ENCODE measurements at places on chromosomes 3 and 15.

DNA sequence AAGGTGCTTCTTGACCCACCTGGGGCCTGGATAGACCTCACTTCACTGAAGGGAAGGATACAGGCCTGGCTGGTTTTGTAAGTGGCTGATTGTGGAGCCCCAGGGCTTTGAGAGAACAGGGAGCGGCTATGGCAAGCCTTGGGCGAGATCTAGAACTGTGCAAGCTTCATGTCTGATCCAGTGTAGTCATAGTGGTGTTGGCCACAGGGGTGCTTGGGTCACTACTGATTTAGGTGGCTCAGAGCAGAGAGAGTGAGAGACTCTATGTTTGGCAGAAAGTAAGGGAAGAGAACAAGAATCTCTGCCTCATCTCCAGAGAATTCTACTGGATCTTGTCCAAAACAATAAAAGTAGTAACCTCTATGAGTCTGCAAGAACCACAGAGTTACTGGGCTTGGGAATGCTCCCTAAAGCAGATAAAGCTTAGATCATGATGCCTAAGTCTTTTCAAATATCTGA lies 394.2 kb upstream of the EPHA3 start:
- no peak for DNase-seq

DNA sequence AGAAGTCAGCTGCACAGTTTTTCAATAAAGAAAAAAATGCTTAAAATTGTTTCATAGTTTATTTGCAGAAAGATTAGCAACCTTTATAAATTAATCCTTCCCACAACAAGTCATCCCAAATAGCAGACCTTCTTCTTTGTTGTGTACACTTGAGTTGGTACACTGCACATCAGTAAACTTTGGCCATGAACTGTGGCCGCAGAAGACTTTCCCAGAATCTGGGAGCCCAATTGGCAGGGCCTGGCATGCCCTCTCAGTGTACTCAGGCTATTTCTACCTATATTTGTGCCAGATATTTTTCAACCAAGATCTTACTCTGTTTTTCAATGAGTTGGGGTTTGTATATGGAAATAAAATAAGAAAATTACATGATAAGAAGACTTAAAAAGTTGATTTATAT lies 133.1 kb downstream of the DIPK2A start:
- DNase-seq, result no peak

DNA sequence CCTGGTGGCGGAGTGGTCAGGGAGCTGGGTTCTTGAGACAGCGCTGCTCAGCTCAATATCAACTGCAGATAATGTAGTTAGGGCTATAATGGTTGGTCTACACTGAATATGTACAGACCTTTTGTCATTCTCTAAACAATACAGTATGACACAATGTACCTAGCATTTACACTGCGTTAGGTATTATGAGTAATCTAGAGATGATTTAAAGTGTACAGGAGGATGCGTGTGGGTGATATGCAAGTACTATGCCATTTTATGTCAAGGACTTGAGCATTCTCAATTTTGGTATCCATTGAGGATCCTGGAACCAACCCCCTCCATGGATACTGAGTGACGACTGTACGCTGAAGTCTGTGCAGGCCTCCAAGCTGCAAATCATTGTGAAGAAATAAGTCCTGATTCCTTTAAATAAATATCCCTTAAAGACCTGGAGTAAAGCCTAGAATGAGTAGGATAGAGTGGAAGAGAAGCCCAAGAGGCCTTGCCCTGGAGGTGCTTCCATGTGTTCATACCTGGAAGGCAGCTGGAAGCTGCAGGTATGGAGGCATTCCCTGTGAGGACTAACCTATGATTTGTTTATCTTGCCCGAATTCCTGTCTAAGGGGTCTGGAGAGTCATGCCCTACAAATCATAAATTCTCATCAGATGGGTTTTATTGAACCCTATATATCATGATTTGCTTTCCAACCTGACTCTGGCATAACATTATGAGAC lies 15.7 kb upstream of the RTP1 start:
- no peak for DNase-seq

DNA sequence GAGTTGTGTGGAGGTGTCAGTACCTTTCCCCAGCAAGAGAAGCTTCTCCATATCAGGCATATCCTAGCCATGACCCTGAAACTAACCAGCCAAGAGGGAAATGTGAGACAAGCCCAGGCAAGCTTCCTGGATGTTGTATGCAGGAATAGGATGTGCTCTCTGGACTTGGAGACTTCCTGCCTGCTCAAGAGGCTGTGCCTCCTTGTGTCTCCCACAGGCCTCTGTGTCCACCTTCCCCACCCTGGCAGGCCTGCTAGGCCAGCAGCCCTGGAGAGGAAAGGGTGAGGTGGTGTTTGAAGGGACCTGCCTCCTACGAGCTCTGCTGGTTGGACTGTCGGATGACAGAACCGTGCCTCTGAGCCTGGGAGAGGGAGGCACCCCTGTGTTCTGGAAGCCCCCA lies 2.1 kb upstream of the DYNLT2B start:
- DNase-seq, result peak; percentile 63

DNA sequence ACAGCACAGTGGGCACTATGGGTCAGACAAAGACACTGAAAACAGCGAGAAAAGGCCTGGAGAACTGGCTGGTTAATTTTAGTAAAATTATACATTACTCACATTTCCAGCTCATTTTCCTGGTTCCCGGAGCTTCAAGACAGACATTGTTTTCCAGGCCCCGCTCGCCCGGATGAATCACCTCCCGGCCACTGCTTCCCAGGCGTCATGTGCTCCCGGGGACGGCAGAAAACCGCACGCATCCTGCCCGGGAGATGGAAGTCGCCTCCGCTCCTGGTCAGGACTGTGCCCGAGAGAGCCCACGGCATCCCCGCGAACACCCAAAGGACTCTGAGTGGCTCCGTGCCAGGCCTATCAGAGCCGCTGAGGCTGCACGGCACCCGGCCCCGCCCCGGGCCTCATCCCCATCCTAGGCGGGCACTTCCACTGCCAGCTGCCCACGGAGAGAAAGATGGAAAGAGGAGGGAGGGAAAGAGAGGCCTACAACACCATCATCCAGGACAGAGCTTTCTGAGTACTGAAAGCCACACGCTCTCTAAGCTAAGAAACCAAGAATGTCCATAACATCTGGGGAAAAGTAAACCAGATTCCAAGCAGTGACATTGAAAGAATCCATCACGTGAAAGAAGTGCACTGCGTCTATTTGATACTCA lies 75.1 kb downstream of the VGLL4 start:
- DNase-seq, result no peak

DNA sequence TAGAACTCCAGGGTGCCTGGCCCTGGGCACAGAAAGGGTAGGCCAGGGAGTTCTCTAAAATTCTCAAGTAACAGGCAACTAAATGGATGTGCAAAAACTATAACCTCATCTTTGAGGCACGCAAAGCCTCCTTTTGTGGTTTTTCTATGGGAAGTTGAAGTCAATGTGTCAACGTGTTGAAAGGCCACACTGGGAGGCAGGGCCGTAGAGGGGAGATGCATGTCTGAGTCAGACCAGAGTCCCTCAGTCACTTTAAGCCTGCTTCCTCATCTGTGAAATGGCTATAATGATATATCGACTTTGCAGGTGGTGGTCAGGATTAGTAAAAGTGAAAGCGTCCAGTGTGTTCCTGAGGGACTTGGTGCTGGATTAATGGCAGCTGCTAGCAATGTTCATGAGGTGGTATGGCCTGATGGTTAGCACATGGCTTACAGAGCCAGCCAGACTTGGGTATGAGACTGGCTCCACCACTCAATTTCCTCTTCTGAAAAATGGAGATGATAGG lies 17.0 kb downstream of the TGM5 start:
- DNase-seq, result no peak

- no peak for DNase-seq
Measured at GRCh38 chr3:8538913-8539312, 37.3 kb downstream of the LMCD1 start.

- DNase-seq, result no peak
Measured at GRCh38 chr3:147640781-147641180, 231.6 kb downstream of the ZIC1 start.

- DNase-seq, result no peak
Measured at GRCh38 chr3:37535526-37536432, 325.9 kb upstream of the CTDSPL start.

DNA sequence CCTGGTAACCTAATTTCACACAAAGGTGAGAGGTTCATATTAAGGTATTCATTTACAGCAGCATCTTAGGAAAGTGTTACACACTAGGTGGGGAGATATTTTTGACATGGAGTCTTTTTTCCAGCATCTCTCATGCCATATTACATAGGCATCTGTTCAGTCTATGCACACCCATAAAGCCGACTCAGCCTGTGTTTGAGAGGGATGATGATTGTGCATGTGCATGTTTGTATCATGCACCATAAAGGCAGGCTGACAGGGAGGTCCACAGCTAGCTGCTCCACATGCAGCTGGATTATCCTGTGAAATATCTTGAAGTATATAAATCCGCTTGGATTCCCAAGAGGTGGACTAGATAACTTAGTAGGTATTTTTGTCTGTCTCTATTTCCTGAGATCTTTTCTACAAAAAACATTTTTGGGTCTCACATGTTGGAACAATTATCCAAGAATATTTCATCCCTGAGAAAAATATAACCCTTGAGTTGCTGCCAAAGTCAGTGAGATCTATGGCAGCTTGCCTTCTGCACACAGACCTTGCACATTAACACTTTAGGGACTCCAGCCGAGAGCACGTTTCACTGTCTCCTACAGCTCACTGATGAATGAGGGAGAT lies 288.4 kb upstream of the DPH6 start:
- DNase-seq, result no peak

DNA sequence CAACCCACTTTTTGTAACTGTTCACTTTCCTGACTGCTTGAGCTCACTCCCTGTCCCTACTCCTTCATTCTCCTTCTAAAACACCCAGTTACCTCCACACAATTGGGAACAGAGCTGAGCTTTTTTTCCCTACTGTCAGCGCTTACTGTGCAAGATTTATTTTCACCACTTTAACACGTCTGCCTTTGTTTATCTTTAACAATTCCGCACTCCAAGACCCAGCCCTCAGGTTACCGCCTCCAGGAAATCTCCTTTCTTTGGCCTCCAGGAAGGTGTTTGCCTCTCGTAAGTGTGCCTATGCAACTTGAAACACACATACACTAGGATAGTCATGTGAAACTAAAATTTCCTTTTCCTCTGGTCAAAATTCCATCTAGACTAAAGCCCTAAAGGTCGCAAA lies 271.9 kb upstream of the TPRG1 start:
- no peak for DNase-seq

DNA sequence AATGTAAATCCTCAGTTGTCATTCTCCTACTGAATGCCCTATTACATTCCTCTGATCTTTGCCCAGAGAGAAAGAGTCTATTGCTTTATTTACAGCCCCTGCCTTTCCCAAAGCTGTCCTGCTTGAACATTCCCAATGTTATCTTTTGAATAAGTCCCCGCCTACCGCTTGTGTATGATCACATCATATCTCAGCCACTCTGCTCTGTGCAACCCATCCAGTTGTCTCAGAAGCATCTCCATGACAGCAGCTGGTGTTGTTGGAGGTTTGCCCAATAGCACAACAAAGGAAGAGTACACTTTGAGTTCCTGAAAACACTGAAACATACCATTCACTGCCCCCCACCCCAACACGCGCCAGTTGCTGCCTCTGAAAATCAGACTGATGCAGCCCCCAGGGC lies 22.0 kb upstream of the FAM3D start:
- no peak for DNase-seq

GRCh38 chr15:42239528-42240182 lies 31.6 kb upstream of the VPS39 start:
- DNase-seq, result no peak

DNA sequence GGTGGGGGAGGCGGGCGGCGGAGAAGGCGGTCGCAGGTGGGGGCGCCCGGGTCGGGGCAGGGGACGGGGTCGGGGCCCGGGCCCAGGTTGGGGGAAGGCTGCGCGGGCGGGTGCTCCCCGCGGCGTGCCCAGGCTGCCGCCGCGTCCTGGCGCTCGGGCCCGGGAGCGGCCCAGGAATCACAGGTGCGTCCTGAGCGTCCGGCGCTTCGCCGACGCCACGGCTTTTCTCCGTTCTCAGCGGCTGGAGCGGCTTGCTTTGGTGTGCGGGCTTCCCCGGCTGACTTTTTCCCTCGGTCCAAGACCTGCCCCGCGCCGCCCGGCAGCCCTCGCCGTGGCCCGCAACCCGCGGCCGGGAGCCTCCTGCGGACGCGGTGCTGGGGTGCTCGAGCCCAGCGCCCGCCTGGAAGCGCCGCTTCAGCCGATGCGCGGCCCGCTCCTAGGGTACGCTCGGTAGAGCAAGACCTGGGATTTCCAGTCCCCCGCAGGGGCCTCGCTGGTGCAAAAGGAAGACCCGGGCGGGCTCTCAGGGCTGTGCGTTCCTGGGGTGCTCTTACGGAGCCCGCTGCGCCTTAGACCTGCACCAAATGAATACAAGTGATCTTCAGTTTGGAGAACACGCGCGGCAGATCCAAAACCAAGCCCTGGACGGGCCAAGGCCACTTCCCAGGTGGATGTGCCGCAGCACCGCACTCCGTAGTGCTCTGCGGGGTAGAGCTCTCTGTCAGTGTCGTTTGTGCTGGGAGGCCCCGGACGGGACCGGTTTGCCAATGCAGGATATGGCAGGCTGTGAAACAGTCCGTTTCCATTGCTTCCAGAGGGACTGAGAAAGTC lies 639 bp downstream of the NIPA1 start:
- DNase-seq, result peak; percentile 48

GRCh38 chr15:101521591-101521990 lies 32.1 kb upstream of the PCSK6 start:
- DNase-seq, result no peak

GRCh38 chr3:21170964-21171363 lies 580.0 kb downstream of the ZNF385D start:
- peak; percentile 34 for DNase-seq

GRCh38 chr3:87132801-87133200 lies 94.3 kb upstream of the CHMP2B start:
- DNase-seq, result no peak

DNA sequence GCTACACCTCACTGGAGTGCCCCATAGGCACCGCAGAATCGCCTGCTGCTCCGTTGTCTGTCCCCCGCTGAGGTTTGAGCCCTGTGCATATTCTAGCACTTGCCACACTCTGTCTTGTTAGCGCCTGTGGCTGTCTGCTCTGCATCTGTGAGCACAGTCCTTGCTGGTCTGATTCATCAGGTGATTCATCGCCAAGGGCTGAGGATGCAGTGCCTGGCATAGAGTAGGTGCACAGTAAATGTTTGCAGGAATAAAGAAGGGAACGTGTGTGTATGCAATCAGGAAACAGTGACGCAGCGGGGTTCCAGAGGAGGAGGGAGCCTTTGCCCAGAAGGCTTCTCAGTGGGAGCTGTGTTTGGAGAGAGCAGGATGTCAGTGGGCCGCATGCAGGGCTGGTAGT lies 124.0 kb upstream of the PLXNA1 start:
- peak; percentile 69 for DNase-seq

GRCh38 chr15:48865370-48866079 lies 12.4 kb upstream of the EID1 start:
- DNase-seq, result no peak

DNA sequence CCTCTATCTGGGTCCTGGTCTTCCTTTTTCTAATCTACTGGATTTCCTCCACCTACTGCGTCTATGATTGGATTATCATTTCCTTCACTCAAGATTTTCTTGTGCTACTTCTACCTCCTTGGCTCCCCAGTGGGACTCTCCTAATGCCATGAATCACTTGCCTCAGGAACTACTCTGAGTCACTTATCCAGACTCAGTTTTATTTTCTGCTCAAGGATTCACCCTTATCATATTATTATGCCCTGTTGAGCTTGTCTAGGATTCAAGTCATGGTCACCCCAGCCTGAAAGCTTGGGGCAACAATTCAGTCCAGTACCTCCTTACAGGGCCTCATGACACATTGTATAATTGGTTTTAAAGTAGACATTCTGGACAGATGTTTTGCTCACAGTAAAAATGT lies 968.1 kb downstream of the ROBO1 start:
- no peak for DNase-seq
